ENCODE measurements at places on chromosomes 3 and 15.

DNA sequence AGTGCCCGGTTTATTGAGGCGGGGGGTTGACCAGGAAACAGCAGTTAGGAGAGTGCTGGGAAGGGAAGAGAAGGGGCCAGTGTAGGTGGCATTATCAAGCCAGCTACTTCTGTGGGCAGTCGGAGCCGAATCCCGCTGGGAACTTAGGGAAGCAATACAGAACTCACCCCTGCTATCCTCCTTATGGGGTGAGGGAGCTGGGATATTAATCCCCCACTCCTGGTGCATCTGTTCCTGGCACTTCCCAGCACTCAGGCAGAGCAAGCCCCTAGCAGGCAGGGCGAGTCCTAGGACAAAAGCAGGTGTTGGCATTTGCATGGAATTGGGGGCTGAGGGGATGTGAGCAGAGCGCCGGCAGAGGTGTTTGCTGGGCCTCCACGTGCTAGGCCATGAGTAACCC is 48.6 kb downstream of the SMAD6 start:
- DNase-seq, result no peak

DNA sequence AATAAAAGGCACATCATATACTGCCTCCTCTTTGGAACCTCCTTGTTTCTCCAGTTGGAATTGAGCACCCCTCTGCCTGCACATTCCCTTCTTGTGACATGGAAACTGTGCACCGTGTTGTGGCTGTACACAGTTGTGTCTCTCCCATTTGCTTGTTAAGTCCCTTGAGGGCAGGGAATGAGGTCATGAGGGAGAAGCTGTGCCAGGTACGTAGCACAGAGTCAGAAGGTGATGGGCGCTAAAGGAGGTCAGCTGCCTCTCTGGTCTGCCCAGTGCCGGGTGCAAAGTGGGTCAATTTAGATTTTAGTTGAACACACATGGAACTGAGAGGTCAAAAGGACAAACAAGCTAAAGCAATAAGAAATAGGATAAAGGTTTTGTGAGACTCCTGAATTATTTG is 124.4 kb downstream of the FAM43A start:
- DNase-seq, result no peak

- DNase-seq, result no peak
Observed at GRCh38 chr3:71232175-71232679, 351.3 kb downstream of the FOXP1 start.

- DNase-seq, result no peak
Observed at GRCh38 chr3:170585937-170586310, at the start of gene SLC7A14. TSS of gene SLC7A14 (minus strand) at chr3:170586075. CDS start at chr3:170526936, 59,139 bp downstream.

DNA sequence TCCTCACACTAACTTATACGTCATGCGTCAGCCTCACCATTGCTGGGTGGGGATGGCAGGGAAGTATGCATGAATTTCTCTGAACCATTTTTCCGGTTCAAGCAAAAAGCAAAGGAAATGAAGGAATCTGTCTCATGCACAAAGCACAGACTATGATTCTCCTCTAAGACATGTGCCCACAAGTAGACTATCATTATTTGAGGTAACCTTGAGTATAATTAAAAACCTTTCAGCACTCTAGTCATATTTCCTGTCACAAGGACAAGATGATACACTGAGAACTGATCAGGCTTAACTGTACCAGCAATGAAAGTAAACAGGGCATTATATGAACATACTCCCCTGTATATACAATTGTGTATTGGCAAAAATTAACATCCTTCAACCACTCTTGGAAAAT is 56.7 kb upstream of the TSC22D2 start:
- DNase-seq, result no peak

GRCh38 chr3:130425484-130425883 is 80.0 kb downstream of the COL6A5 start:
- no peak for DNase-seq

DNA sequence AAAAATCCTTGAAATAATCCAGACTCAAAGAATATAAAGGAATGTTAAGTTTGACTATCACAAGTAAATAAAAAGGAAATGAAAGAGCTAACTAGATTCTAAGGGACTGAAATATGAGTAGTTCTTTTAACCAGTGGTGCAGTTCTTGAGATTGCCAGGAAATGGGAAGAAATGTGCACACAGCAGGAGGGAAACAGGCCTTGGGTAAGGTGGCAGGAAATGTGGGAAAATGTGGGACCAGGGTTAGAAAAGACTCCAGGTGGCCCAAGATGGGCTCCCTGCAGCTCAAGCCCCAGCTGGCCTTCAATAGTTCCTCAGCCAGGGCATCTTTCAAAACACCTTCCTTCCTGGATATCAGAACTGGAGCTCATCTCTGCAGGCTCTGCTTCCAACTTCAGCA is 181.3 kb downstream of the ISL2 start:
- DNase-seq, result no peak

GRCh38 chr3:8324747-8325146 is 176.9 kb upstream of the LMCD1 start:
- no peak for DNase-seq

GRCh38 chr15:80891006-80891405 is 98.6 kb downstream of the MESD start:
- no peak for DNase-seq

- DNase-seq, result no peak
Observed at GRCh38 chr3:57150113-57150581, 15.0 kb downstream of the IL17RD start.

GRCh38 chr15:34284937-34285336 is 52.6 kb downstream of the SLC12A6 start:
- DNase-seq, result no peak

DNA sequence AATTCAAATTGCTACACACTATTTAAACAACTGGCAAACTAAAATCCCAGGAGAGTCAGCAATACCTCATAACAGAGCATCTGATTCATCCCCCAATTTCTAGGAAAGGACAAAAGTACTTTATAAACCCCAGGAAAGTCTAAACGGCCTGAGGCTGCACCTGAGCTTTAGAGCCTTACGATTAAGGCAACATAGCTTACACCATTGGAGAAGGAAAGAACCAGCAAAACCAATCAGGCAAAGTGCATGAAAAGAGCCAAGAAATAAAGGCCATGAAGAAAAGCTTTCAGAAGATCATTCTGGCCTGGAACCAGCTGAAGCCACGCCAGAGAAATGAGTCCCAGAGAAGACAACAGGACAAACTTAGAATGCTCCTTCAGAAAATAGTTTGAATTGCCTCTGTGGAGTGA is 48.1 kb downstream of the PTPN9 start:
- peak; percentile 64 for DNase-seq

DNA sequence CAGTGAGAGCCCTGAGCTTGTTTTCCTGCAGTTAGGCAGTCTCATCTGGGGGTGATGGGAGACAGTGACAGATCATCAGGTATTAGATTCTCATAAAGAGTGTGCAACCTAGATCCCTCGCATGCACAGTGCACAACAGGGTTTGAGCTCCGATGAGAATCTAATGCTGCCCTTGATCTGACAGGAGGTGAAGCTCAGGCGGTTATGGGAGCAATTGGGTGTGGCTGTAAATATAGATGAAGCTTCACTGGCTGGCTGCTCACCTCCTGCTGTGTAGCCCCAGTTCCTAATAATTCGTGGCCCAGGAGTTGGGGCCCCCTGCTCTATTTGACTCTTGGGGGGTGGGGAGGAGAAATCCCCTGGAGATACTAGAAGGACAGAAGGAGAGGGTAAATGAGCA is 309.4 kb upstream of the STT3B start:
- DNase-seq, result no peak

- no peak for DNase-seq
Observed at GRCh38 chr3:52023860-52024764, 28.4 kb upstream of the RPL29 start.

DNA sequence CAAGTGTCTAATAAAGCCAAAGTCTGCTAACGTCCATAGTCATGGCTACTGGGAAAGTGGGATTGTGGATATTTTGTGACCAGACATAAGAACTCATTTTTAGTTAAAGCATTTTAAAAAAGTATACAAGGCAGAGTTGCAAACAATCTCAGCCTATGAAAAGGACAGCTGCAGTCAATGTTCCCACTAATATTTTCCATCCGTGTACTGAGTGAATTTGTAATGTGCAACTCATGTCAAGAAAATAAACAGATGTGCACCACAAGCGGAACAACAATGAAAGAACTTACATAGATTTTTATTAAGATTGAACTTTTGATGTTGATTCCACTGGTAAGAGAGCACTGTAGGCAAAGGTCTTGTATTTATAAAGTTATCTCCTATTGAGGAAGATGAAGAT is 231.3 kb upstream of the SEMA6D start:
- DNase-seq, result no peak

GRCh38 chr3:53845881-53846133 is 412 bp downstream of the CHDH start:
- no peak for DNase-seq

GRCh38 chr3:197219619-197220018 is 78.8 kb downstream of the DLG1 start:
- no peak for DNase-seq

DNA sequence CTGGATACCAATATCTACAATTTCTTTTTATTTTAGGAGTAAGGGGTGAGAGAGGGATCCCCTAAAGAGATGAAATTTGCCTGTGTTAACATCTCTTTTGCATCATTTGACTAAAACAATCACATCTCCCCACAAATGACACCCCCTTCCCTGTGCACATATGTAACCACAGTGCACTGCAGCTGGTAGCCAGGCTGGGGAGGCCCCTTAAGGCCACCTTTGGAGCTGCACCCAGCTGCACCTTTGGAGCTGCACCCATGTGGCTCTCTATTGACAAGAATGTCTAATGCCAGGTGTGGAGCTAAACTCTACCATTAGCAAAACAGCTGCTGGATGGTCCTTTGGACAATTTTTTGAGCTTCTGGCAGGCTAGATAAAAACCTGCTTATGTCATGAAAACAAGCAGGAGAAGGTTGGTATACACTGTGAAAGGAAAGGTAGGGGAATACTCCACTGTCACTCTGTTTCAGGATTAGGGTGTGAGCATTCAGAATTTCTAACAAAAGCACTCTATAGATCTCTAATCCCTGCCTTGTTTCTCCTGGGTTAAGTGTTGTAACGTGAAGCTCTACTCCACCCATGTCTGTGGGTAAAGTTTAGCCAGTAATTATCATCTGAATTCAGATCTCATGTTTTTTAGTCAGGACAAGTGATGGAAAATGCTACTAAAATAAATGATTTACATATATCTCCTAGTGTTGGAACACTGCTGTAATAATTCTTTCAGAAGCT is 52.1 kb downstream of the TFG start:
- no peak for DNase-seq

- no peak for DNase-seq
Observed at GRCh38 chr3:100003609-100004503, 110.4 kb downstream of the FILIP1L start.

DNA sequence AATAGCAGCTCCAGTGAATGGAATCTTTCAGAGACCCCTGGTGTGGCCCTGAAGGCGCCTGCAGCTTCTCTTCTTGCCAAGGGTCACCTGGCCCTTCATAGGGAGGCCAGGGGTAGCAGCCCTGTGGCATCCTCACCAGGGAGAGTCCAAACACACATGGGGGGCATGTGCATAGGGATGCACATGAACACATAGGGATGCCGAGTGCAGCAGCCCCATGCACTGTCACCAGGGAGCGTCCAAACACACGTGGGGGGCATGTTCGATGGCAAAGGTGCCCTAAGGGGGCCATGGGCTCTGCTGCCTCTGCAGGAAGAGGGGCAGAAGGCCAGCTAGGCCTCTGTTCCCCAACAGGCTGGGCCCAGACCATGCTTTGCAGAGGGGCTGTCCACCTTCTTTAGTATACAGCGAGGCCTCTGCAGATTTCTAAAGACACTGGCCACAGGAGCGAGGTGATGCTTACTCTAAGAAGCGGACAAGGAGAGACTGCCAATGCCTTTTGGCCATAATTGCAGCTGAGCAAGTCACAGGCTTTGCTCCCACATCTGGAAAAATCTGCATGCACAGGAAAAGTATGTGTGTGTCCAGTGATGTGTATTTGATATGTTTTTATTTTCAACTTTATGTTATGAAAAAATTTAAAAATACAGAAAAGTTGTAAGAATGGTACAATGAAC is 21.0 kb downstream of the ANAPC13 start:
- no peak for DNase-seq

DNA sequence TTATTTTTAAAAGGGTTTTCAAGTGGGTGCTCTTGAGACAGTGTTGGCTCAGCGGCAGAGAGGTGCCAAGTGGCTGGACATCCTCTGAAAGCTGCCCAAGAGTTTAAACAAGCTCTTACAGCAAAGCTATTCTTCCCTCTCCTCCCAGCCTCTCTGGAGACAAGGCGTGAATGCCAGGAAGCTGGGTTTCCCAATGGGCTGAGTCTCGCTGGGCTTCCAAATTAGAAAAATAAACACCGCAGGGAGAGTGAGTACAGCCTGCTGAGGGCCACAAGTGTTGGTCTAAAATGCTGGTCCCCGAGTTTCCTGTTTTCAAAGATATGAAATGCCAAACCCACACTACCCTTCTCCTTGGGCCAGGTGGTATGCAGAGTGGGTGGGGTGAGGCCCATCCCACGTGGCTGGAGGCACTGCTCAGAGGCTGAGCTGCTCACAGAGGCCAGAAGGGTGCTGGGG is 36.4 kb downstream of the ZDHHC3 start:
- no peak for DNase-seq

DNA sequence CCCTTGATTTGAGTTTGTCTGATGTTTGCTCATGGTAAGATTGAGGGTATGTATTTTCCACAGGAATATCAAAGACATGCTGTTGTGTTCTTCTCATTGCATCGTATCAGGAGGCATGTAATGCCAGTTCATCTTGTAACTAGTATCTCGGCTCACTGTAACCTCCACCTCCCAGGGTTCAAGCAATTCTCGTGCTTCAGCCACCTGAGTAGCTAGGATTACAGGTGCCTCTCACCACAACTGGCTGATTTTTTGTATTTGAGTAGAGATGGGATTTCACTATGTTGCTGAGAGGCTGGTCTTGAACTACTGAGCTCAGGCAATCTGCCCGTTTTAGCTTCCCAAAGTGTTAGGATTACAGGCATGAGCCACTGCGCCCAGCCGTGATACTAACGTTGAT is 162.9 kb upstream of the BHLHE40 start:
- no peak for DNase-seq

GRCh38 chr3:130340766-130341165 is 4.7 kb upstream of the COL6A5 start:
- DNase-seq, result no peak

- no peak for DNase-seq
Observed at GRCh38 chr3:149701977-149702350, 44.1 kb upstream of the WWTR1 start.

DNA sequence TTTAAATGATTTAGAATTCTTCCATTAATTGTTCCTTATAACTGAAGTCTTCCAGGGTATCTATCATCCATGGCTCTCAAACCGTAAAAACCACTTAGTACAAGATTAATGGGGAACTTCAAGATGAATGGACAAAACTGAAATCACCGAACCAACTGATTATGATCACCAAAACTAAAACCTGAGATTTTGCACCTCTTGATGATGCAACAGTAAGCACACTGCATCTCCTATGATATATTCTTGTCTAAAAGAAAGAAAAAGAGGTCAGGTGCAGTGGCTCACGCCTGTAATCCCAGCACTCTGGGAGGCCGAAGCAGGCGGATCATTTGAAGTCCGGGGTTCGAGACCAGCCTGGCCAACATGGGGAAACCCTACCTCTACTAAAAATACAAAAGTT is 3.6 kb upstream of the ISY1 start:
- no peak for DNase-seq

- peak; percentile 2 for DNase-seq
Observed at GRCh38 chr15:99084965-99085364, 19.9 kb upstream of the SYNM start.

GRCh38 chr3:62525281-62525680 is 151.9 kb upstream of the FEZF2 start:
- DNase-seq, result no peak

Data from breast epithelium (tissue), 4 donors.